Muscle of back (tissue), 13 donors: ENCODE measurements at places on chromosomes 6 and 20. TPM values are rescaled to one million over a fixed set of nuclear protein-coding genes. Genes with fewer than 3 reads are reported as not detected.
A peak's percentile ranks its signal among the peaks of the same experiment; 100 is the strongest.

DNA sequence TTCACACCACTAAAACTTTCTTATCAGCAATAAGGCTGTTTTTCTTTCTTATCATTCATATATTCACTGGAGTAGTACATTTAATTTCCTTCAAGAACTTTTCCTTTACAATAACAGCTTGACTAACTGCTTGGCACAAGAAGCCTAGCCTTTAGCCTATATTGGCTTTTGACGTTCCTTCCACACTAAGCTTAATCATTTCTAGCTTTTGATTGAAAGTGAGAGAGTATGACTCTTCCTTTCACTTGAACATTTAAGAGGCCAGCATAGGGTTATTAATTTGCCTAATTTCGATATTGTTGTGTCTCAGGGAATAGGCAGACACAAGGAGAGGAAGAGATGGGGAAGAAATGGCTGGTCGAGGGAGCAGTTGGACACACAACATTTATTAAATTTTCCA is 23.6 kb downstream of the THEMIS start:
- DNase-seq, result no peak

- no peak for DNase-seq
Measured at GRCh38 chr6:7201732-7202541, 94.2 kb downstream of the RREB1 start.

GRCh38 chr6:79821859-79822258 is 125.5 kb downstream of the ELOVL4 start:
- no peak for DNase-seq

DNA sequence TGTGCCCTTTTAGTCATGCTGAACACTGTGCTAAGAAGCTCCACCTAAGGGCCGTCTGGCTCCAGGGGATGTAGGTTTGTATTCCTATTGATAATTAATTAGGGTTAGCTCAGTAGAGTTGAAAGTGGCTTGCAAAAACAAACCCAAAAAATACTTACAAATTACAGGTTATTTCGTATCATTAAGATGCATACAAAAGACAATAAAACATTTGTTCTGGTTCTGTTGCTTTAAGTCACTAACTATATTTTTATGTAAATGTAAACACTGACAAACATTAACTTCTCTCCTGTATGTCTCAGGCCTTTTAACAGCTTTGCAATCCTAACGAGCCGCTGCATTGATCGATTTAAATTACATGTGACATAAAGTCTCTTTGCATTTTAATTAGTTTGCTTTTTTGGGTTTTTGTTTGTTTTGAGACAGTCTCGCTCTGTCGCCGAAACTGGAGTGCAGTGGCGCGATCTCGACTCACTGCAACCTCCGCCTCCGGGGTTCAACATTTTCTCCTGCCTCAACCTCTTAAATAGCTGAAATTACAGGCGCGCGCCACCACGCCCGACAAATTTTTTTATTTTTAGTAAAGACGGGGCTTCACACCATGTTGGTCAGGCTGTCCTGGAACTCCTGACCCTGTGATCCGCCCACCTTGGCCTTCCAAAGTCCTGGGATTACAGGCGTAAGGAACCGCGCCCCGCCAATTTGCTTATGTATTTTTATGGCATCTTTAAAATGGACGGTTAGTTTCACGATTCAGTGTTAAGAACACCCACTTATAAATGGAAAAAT is 110.9 kb downstream of the HFE start:
- DNase-seq, result peak; percentile 38

GRCh38 chr6:5936140-5936539 is 70.6 kb downstream of the NRN1 start:
- DNase-seq, result no peak

DNA sequence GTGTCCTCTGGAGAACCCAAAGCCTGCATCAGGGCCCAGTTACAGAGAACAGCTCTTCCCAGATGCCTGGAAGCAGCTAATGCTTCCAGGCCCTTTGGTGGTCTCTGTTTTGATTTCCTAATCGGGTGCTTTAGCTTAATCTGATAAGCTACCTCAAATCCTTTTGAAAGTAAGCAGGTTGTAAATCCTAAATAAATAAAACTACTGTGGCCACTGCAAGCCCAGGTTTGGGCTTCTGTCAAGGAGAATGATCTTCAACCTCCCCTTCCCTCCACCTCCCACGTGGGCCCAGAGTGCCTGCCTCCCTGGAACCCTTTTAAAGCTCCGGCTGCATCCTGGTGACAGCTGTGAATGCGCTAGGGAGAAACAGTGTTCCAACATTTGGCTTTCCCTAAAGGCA is 25.2 kb upstream of the FYN start:
- DNase-seq, result no peak

GRCh38 chr6:161366301-161366923 is 92.6 kb upstream of the AGPAT4 start:
- DNase-seq, result no peak

GRCh38 chr6:124977067-124977908 is 15.1 kb downstream of the RNF217 start:
- no peak for DNase-seq

DNA sequence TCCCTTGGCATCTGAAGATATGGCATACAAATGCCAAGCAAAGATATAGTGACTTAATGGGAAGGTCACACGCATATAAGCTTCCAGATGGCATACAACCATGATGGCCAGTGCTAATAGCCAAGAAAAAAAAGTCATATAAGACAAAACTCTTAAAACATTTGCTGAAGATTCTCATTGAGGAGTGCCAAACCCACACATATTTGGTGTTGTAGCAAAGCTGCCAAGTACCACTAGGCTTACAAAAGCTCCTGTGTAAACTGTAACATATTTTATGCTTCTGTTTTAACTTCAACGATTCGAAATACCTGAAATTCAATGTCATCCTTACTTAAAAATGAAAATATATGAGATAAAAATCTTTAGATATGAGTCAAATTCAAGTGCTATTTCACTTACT is 123.0 kb downstream of the HMGCLL1 start:
- no peak for DNase-seq

DNA sequence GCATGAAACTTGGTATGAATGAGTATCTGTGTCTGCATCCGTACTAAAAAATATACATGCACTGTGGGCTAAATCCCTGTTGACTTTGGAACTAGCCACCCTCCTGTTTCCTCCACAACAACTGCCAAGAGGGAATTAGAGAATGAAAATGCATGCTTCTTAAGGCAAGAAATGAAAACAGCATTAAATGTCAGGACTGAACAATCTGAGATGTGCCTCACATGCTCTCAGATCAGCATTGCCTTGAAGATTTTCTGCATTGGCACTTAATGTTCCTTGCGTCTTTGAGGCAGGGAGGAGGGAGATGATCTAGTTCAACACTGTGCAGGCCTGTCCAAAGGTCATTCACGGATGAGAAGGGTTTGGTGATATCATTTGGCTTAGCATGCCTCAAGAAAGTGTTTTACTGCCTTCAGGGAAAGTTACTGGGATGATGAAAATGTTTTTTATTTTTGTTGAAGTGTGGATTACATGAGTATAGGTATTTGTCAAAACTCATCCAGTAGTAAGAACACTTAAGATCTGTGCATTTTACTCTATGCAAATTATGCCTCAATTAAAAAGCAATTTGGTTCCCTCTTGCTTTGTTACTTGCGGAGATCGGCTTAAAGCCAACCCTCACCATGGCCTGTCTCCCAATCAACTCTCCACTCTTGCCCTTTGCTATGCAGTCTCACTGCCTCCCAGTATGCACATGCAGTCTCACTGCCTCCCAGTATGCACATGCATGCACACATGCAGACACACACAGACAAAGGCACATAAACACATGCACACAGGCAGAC is 47.5 kb upstream of the RIN2 start:
- no peak for DNase-seq

GRCh38 chr6:30130179-30130679 is 5.7 kb upstream of the TRIM40 start:
- DNase-seq, result no peak

- DNase-seq, result peak; percentile 47
Measured at GRCh38 chr6:18022398-18023231, 35.2 kb upstream of the KIF13A start.

DNA sequence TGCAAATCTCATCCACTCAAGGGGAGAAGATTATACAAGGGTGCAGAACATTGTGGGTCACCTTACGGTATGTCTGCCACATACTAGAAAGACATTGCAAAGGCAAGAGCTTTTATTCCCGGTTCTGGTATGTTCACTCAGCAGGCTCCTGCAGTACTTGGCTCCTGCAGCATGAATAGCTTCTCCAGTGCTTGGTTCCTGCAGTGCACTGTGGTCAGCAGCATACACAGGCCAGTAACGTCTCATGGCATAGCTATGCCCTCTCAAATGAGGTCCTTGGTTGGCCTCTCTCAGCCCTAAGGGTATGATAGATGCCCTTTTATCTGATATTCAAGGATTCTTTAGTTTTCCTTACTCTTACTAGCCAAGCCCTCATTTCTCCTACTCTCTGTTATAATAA is 12.6 kb downstream of the TCP11 start:
- no peak for DNase-seq

ZMYND8 gene
- polyA plus RNA-seq, result 18.7 TPM

SLC22A23 gene
- polyA plus RNA-seq, result 4.3 TPM

SLC17A1 gene
- polyA plus RNA-seq, result not detected

FAM217A gene
- polyA plus RNA-seq, result 1.6 TPM

VSTM2L gene
- polyA plus RNA-seq, result 3.5 TPM

CCDC170 gene
- polyA plus RNA-seq, result 0.62 TPM
